H54 (cell line): ENCODE measurements at places on chromosomes 1 and 21.
A peak's percentile ranks its signal among the peaks of the same experiment; 100 is the strongest.

GRCh38 chr1:204494281-204495077, at the start of gene PIK3C2B:
TSS of gene PIK3C2B (minus strand) at chr1:204494805. CDS start at chr1:204469802, 25,003 bp downstream.
- peak; percentile 86 for DNase-seq

GRCh38 chr1:7535934-7536878, 234.9 kb upstream of the VAMP3 start:
- DNase-seq = no peak

DNA sequence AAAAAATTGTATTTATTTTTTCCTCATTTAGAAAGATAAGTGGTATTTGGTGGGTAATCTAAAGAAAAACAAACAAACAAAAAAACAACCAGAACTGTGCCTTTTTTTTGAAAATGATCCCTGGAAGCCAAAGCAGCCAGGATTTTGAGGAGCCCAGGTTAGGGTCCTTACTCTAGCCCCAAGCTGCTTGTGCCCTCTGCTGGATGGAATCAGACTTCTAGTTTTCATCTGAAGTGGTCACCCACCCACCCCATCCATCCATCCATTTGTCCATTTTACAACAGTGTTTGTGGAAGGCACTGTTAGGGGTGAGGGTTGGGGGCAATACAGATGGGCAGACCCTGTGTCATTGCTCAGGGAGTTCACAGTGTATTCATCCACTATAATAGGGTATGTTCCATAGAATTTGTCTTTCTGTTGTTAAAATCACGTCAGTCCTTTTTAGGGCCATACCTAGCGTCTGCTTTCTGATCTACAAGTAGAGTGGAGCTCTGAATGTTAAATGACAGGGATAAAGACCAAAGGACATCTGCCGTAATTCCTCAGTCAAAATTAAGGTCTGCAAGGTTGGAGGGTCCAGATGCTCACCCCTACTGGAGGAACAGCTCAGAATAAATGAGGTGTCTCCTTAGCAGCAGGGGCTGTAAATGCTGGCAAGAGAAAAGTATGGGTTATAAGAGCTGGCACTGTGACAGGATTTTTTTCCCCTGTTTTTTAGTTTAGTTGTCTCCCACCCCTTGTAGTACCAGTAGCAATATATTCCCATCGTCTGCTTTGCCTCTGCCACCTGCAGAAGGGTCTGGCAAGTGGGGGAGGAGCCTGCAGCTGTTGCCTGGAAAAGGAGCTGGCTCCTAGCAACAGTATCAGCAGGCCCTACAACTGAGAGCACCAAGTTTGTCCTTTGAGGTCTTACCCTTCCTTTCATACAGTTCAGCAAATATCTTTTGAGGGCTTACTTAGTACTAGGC, 3.2 kb downstream of the LRRC42 start:
- DNase-seq = no peak

DNA sequence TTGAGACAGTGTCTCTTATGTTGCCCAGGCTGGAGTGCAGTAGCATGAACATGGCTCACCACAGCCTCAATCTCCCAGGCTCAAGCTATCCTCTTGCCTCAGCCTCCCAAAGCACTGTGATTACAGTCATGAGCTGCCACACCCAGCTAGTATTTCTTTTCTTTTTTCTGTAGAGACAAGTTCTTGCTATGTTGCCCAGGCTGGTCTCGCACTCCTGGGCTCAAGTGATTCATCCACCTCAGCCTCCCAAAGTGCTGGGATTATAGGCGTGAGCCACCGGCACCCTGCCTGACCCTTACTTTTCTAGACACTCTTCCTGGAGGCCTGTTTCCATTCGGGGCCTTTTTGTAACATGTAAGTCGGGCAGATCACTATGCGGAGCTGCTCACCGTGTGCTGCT, 30.1 kb upstream of the SRP9 start:
- no peak for DNase-seq

DNA sequence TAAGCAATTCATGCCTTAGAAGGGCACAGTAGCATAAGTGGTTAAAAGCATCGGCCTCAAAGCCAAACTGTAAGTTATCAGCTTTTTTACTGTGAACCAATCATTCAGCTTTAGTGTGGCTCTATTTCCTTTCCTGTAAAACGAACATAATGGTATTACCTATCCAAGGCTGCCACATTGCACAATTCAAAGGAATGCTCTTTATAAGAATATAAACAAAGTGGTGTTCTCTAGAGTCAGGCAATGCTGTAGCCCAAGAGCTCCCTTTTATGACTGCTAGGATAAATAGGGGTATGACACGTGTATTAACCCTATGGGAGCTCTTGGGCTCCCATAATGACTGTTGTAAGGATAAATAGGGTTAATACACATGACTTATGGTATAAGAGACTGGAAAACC, 25.4 kb downstream of the INTS7 start:
- no peak for DNase-seq

- DNase-seq = no peak
These were observed 1.7 kb downstream of the EPHX4 start for GRCh38 chr1:92031281-92032110.

- no peak for DNase-seq
These were observed 436.6 kb upstream of the ADGRL2 start for GRCh38 chr1:81364088-81364487.

DNA sequence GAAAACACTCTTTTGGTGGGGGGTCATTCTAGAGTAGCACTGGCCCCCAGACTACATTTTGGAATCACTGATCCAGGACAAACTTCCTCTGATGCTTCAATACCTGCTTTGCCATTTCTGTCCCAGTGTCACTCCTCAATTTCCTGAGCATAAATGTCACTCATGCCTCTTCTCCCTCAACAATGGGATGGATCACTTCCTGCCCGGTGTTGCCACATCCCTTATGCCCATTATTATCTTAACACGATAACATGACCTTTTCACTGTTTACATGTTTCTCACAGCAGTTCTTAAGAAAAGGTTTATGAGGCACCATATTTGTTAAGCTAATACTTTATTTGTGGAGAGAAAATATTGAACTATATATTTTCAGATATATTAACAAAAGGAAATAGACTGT, 3.9 kb upstream of the ITLN1 start:
- DNase-seq = no peak
